Effector CD8-positive, alpha-beta T cell (primary cell): ENCODE measurements at places on chromosomes 4 and X.

DNA sequence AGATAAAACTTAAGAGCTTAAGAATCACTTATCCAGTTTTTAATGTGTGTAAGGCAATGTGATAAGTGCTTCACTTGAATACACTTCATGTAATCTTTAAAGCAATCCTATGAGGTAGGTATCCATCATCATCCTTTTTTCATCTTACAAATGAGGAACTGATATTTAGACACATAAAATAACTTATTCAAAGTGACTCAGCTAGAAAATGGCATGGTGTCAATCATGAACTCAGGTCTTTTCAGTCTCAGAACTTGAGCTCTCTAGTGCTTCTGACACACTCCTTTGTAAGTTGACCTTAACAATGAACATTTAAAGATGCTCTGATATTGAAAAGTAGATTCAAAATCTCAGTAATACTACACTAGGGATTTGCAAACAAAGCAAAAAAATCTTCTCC is 224.8 kb upstream of the TEX13C start:
- DNase-seq: no peak

DNA sequence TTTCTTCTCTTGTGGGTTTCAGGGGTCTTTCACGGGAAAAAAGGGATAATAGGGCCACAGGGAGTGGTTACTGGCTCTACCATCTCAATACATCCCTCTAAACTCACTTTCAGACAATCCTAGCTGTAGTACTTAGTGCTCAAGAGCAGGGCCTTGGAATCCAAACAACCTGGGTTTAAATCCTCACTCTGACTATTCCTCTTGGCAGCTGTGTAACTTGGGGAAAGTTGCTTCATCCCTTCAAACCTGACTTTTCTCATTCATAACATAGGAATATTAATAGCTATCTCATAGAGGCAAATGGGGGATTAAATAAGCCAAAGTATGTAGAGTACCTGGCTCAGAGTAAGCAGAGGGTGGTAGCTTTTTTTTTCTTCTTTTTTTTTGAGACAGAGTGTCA is 32.4 kb downstream of the CCNG2 start:
- DNase-seq: no peak

- no peak for DNase-seq
Observed at GRCh38 chr4:139562067-139562684, 6.2 kb upstream of the SETD7 start.

DNA sequence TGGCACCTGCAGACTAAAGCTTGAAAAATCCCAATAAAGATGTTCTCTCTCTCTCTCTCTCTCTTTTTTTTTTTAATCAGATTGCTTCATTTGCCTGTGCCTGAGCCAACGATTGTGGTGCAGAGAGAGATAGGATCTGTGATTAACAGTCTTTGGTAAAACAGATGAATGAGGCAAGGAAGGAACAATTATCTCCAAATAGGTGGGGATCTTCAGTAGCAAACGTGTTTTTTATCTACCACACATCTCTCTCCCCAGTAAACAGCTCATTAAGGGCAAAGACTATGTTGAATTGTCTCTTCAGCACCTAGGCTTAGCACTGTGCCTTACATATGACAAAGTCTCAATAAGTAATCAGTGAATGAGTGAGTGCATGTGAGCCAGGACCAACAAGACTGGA is 96.3 kb downstream of the SMIM20 start:
- no peak for DNase-seq

- no peak for DNase-seq
Observed at GRCh38 chr4:121582296-121582695, 114.5 kb downstream of the ANXA5 start.

GRCh38 chr4:94927696-94928095 is 169.9 kb downstream of the BMPR1B start:
- DNase-seq: no peak

- DNase-seq: no peak
Observed at GRCh38 chr4:21195682-21196081, 495.4 kb downstream of the PACRGL start.

DNA sequence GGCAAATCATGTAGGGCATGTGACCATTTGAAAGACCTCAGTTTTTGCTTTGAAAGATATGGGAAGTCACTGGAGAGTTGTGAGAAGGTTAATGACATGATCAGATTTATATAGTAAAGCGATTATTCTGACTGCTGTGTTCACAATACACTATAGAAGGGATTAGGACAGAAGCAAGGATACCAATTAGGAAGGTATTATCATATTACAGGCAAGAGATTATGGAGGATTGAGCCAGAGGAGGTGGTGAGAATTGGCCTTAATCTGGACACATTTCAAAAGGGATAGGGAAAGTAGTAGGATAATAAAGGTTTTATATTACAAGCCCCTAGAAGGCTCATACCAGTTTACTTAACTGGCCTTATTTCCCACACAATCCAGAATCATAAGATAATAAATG is 124.9 kb upstream of the POF1B start:
- DNase-seq: no peak

DNA sequence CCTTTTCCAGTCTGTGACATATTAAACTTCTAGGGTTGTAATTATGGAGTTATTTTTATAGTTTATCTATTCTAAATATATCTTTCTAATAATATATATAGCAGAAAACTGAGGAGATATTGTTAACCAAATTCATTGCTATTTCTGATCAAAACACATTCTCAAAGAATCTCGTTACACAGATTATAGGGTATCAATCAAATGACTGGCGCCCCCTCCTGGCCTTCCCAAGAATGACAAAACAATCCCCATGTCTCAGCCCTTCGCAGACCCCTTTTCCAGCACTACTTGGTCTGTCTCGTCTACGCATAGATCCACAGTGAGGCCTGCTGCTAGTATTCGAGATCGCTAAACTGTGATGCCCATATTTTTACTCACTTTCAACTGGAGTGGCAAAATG is 209.3 kb downstream of the GPC3 start:
- peak; percentile 17 for DNase-seq

GRCh38 chrX:119482041-119482440 is 13.8 kb downstream of the SLC25A5 start:
- DNase-seq: no peak

- DNase-seq: no peak
Observed at GRCh38 chrX:131187206-131187605, 101.9 kb downstream of the IGSF1 start.

DNA sequence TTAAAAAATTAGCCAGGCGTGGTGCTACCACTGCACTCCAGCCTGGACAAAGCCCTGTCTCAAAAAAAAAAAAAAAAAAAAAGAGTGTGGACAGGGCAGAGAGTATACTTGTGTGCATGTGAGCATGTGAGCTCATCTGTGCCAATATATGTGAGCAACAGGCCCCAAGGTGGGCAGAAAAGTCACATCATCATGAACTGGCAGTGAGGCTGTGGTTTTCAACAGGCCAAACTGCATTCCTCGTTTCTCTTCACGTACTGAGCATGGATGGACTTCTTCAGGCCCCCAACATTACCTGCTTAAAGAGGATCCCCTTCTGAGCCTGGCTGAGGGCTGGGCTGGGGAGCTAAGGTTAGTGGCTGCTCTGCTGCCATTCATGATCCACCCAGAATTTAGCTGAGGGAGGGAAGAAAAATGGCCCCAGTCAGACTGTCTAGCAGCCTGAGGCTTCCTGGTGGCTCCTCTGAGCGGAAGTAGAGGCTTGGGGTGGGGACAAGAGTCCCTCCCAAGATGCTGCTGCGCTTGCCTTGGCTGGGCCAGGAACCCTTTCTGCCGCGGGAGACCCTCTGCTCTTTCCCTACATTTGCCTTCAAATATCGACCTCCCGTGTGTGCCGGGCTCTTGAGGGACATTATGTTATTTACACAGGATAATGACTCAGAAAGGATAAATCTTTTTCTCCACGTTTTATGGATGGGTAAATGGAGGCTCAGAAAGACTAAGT is 55.0 kb downstream of the DIPK2B start:
- no peak for DNase-seq

GRCh38 chr4:114320126-114320525 is 278.5 kb upstream of the UGT8 start:
- DNase-seq: no peak

DNA sequence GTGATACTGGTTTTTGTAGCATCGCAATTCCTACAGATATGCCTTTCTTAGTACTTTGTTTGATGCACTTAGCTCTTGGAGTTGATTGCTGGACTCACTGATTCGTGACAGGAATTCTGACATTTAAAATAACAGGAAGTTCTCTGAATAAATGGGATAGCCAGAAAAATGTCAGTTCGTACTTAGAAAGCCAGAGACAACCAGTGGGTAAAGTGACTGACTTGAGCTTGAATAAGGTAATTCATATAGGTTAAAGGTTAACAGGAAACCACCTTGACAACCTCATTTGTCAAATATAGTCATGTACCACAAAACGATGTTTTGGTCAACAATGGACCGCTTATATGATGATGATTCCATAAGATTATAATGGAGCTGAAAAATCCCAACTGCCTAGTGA is 181.4 kb downstream of the RPA4 start:
- DNase-seq: no peak

- no peak for DNase-seq
Observed at GRCh38 chrX:118024482-118024881, 92.1 kb downstream of the KLHL13 start.

DNA sequence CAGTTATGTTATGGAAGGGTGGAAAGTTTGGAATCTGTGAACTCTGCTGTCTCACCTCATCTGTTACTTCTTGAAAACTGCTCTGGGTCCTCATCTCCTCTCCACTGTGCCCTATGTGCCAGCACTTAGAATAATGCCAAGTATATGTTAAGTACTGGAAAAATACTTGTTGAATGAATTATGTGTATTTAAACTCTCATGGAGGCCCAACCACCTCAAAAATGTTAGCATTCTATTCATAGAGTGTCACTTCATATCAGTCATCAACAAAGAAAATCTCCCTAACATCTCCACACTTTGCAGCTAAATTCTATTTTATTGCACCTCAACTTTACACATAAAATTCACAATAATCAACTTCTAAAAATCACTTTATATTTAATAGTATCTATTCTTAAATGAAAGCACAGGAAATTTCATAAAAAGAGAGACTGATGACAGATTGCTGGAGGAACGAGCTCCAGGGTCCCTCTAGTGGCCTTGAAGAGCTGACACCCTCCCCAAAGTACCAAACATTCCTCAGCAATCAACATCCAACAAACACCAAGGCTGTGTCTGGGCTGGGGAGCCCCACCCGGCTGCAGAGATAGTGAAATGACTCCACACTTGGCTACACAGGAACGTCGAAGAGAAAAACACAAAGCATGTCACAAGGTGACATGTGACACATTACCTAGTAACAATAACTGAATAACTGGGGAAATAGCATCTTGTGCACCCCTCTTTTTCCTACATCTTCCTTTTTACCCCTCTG is 45.8 kb downstream of the SLC39A8 start:
- DNase-seq: no peak

DNA sequence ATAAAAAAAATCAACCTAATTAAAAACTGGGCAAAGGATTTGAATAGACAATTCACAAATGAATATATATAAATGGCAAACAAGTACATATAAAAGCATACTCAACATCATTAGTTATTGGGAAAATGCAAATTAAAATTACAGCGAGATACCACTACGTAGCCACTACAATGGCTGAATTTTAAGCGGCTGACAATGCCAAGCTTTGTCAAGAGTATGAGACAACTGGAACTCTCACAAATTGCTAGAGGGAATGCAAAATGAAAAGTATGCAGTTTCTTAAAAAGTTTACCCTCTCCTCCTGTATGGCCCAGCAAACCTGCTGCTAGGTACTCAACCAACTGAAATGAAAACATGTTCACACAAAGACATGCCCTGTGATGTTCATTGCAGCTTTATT is 34.8 kb downstream of the ZFP42 start:
- DNase-seq: no peak

DNA sequence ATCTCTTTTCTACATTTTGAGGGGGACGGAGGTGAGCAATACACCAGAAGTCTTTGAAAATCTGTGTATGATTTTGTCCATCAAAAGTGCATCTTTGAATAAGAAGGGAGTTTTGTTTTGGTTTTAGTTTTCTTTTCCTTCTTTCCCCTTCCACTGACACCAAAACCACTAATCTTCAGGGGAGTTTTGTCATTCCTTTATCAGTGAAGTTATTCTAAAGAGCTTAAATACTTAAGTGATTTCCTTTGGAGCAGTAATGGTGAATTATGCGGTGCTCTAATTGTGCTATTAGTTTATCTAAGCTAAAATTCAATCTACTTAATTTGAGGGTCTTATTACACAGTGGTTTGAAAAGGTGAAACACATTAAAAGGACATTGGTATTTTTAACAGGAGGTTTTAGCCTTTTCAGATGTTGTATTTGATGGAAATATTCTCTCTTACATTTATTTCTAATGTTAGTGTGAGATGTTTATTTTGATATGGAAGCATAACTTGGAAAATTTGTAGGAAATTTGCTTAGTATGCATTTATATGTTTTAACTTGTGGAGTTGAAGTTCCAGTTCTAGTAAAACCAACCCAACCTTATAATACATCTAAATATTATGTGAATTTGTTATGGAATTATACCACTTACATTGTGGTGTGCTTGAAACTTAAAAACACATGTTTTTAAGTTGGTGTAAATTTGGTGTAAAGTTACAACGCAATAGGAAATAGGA is 124.9 kb downstream of the PCDH7 start:
- DNase-seq: no peak

DNA sequence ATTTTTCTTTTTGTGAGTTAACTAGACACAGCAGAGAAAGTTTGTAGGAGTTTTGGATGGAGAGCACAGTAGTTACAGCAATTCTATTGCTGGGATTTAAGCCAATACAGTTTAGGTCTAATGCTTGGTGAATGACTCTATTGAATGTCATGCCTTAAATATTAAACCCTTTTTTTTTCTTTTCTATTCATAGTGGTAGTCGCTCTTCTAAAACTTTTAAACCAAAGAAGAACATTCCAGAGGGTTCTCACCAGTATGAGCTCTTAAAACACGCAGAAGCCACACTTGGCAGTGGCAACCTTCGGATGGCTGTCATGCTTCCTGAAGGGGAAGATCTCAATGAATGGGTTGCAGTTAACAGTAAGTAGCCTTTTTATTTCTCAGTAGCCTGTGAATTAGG is 34.8 kb upstream of the DCK start:
- DNase-seq: no peak

- DNase-seq: no peak
Observed at GRCh38 chr4:101307899-101308298, 39.4 kb downstream of the PPP3CA start.

- DNase-seq: no peak
Observed at GRCh38 chr4:15875663-15876460, 62.7 kb downstream of the FGFBP1 start.

DNA sequence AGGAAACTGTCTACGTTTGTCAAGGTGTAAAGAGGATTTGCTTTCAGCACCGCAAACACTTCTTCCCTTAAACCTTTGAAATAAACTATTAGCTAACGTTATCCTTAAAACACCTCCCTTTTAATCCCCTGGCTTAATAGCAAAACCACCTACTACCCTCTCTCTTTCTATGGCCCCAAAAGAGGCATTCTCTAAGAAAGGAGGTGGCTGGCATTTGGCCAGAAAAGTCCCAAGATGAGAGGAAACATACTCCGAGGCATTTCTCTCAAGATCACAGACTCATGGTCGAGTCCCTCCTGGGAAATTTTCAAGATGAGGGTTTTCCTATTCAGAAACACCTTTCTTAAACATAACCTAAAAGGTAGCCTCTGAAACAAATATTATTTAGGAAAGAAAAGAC is 60.6 kb upstream of the VCX3B start:
- no peak for DNase-seq
